Stimulated activated CD4-positive, alpha-beta T cell treated with anti-CD3 and anti-CD28 coated beads, TNF-alpha, amount 100 ng/mL, for 1 hour (primary cell): ENCODE measurements at places on chromosomes 5 and 9.
A peak's percentile ranks its signal among the peaks of the same experiment; 100 is the strongest.

- no peak for DNase-seq
Observed at GRCh38 chr9:129023036-129023907, 4.9 kb downstream of the SH3GLB2 start.

GRCh38 chr9:69996967-69997366 is 46.7 kb upstream of the MAMDC2 start:
- DNase-seq = no peak

- DNase-seq = no peak
Observed at GRCh38 chr9:119761812-119762211, 392.6 kb upstream of the BRINP1 start.

GRCh38 chr5:134242146-134242545 is 16.3 kb upstream of the PPP2CA start:
- DNase-seq = no peak

DNA sequence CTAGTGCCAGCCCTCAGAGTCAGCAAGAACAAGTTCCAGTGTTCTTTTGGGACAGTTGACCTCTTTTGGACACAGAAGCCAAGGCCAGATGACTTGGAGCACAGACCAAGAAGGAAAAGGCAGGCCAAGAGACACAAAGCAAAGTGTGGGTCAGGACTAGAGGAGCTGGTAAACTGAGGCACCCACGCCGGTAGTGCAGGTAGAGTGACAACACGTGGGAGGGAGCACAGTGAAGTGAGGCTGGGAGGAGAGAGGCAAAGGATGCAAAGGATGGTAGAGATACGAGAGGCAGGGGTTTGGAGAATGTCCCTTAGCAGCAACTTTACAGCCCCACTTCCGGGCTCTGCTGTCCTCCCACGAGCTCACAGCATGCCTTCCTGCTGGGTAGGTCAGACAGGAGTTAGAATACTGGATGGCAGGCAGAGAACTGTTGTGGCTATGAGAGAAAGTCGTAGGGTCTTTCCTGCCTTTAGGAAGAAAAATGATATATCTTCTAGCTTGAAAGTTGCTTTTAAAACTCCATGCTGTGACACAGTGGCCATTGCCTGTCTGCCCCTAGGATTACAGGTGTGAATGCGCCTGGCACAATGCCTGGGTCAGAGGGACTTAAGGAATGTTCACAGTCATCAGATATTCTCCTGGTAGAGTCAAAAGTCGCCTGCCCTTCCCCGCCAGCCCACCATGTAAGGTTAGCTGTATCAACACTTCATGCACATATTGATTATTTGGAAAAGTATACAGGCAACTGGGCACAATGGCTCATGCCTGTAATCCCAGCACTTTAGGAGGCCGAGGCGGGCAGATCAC is 97.9 kb downstream of the PDE8B start:
- no peak for DNase-seq

DNA sequence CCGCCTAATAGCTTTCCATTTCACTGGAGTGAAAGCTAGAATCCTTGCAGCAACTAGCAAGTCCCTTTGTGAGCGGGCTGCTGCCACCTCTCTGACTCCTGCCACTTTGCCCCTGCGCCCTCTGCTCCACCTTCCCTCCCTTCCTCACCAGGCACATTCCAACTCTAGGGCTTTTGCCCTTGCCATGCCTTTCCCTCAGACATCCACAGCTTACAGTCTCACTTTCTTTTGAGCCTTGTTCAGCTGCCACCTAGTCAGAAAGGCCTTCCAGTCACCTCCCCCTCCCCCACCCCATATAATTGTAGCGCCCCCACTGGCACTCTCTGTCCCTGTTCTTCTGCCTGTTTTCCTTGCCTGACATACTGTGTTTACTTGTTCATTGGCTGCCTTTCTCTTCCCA is 31.0 kb downstream of the CYSTM1 start:
- DNase-seq = no peak

DNA sequence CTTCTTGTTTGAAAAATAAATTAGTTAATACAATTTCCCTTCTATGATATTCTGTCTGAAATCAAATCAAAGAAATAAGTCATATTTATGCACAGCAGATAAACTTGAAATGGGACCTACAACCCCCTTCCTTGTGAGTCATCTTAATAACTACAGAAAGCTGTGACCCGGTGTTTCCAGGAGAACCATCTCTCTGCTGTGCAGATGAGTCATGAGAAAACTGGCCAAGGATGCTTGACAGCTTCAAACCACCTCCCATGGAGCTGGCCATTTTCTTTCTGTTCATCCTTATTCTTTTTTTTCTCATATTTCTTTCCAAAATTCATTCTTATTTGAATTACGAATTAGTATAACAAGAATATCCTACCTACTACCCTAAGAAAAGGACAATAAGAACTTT is 43.4 kb upstream of the NR4A3 start:
- DNase-seq = no peak

GRCh38 chr9:127983847-127984289 is 3.1 kb upstream of the EEIG1 start:
- no peak for DNase-seq

DNA sequence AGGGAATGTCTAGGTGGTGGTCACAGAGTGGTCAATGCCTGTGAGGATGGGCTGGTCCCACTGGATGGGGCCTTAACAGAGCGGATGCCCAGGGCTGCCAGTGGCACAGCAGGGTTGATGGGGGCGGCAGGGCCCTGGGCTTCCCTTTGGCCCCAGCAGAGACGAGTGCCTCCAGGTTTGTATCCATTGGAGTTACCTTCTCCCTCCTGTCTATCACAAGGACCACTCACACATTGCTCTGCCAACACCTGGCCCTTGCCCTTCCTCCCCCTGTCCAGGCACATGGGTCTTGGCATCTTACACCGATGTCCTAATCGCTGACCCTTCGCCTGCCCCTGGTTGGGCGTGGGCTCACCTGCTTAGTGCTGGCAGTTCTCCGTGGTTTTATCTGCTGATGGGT is 26.2 kb upstream of the IRX4 start:
- no peak for DNase-seq

GRCh38 chr9:31355159-31355882 is 1029.1 kb upstream of the ACO1 start:
- no peak for DNase-seq

DNA sequence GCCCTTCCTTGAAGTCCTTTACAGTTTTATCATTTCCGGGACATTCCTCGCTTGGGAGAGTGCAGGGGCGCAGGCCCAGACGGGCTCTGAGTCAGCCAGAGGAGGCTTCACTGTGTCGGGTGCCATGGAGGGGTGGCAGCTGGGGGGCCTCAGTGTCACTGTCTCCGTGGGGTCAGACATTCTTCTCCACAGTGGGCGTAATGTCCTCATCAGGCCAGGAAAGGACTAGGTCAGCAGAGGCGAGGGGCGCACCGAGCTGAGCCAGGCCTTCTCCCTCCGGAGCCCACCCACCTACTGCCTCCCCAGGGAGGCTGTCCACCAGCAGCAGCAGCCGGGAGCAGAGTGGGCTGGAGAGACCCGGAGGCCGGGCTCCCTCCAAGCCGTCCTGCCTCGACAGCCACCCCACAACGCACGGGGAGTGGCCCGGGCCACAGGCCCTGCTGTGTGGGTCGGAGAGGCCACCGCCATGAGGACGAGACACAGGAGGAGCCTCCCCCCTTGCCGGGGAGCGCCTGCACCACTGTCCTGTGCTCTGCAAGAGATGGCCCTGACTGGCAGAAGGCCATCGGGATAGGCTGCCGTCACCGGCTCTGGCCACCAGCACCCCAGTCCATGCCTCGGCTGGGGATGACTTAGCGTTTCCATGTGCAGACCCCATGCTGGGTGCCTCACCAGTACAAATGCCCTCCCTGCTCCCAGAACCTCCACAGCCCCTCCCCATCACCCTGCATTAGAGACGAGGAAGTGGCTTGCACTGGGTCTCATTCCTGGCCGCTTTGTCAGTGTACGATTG is 26.5 kb downstream of the SARDH start:
- no peak for DNase-seq

GRCh38 chr9:36008774-36009300 is 27.9 kb upstream of the RECK start:
- peak; percentile 43 for DNase-seq

DNA sequence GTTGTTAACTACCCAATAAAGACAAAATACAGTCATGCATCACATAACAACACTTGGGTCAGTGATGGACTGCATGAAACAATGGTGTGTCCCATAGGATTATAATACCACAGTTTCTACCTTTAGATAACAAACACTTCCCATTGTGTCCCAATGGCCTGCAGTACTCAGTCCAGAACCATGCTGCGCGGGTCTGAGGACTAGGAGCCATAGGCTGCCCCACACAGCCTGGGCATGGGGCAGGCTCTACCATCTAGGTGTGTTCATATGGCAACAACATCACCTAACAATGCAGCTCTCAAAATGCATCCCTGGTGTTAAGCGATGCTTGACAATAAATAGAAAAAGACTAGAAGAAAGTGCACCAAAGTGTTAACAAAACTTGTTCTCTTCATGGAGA is 6.8 kb downstream of the IPPK start:
- DNase-seq = no peak

GRCh38 chr5:72637058-72637457 is 129.8 kb upstream of the ZNF366 start:
- no peak for DNase-seq

- no peak for DNase-seq
Observed at GRCh38 chr9:102185371-102185770, 446.9 kb upstream of the GRIN3A start.

DNA sequence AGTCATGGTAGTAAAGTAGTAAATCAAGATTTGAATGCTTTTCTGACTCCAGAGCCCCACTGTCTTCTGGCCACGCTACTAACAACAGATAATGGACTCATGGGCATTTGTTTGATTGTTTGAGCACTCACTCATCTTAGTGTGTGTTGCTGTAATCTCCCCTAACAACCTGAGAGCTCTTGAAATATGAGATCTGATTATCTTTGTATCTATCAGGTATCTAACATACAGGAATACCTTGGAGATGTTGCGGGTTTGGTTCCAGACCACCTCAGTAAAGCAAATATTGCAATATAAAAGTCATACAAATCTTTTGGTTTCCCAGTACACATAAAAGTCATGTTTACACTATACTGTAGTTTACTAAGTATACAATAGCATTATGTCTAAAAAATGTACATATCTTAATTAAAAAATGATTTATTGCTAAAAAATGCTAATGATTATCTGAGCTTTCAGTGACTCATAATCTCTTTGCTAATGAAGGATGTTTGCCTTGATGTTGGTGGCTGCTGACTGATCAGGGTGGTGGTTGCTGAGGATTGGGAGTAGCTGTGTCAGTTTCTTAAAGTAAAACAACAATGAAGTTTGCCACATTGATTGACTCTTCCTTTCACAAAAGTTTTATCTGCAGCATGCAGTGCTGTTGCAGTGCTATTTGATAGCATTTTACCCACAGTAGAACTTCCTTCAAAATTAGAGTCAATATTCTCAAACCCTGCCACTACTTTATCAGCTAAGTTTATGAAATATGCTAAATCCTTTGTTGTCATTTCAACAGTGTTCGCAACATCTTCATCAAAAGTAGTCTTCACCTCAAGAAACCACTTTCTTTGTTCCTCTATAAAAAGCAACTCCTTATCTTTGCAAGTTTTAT is 92.2 kb downstream of the ZNF462 start:
- no peak for DNase-seq

GRCh38 chr9:128701227-128701854 is 962 bp upstream of the PKN3 start:
- DNase-seq = no peak

- no peak for DNase-seq
Observed at GRCh38 chr9:90107726-90108655, 503.2 kb downstream of the GADD45G start.

DNA sequence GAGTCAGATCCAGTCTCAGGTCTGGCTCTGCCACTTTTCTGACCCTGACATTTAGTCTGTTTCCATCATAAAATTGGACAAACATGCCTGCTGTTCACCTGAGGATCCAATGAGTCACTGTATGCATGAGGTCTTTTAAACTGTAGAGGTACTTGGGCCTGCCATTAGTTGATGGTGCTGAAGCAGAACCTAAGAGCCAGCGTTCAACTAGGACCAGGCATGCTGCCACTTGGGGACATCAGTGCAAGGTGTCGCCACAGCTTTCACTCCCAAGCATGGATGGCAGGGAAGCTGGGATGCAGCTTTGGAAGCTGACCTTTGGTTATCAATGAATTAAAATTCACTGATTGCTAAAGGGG is 37.1 kb downstream of the NEUROG1 start:
- no peak for DNase-seq

DNA sequence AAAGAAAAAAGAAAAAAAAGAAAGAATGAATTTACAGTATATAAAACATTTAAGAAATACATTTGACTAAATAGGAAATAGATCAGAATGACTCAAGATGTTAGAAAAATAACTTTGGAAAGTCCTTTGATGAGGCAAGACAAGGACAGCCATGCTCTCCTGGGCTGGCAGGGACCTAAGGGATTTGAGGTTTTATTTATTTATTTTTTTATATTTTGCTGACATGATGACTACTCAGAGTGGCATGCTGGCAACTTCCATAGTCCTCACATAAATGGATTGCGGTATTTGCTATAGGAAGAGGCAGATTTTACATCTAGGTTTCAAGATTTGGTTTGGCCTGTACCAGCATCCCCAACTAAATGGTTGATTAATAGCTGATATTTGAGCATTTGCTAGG is 17.7 kb downstream of the SLC28A3 start:
- DNase-seq = no peak

GRCh38 chr5:127229185-127229889 is 61.3 kb upstream of the MEGF10 start:
- peak; percentile 7 for DNase-seq

GRCh38 chr9:87269296-87270176 is 228.1 kb upstream of the DAPK1 start:
- DNase-seq = no peak

DNA sequence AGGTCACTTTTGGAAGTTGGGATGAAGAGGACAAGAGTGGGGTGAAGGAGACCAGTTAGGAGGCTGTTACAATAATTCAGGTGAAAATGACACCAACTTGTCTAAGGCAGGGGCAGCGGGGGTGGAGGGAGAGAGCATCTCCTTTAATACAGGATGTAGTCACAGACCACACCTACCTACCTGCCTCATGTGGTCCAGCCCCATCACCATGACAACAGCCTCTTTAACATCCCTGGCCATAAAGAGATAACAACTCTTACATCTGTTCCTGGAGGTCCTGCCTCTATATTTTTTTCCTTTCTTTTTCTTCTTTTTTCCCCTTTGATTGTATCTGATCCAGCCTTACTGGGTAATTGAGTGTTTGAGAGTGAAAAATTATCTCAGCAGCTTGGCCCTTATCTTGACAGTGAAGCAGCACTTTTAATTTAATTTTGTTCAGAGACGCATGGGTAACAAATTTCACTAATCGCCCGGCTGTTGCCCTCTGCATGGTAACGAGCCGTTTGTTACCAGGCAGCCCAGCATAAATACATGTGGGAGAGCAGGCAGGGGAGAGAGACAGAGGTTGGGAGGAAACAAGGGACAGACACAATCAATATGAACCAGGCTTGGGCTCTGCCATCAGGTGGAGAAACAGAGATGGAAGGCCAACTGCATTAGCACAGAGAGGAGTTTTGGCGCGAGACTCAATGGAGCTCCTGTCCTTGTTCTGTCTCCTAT is 338.1 kb downstream of the ASTN2 start:
- DNase-seq = no peak
